Activated naive CD4-positive, alpha-beta T cell treated with anti-CD3 and anti-CD28 coated beads, Interleukin-2, amount 50 U/mL, for 72 hours (primary cell): ENCODE measurements at places on chromosomes 4 and X. TPM values are rescaled to one million over a fixed set of nuclear protein-coding genes. Genes with fewer than 3 reads are reported as not detected.
A peak's percentile ranks its signal among the peaks of the same experiment; 100 is the strongest.

GRCh38 chr4:174222266-174222872, 61.1 kb downstream of the FBXO8 start:
- no peak for DNase-seq

GRCh38 chrX:12824944-12825343, 33.7 kb downstream of the PRPS2 start:
- DNase-seq, result no peak

DNA sequence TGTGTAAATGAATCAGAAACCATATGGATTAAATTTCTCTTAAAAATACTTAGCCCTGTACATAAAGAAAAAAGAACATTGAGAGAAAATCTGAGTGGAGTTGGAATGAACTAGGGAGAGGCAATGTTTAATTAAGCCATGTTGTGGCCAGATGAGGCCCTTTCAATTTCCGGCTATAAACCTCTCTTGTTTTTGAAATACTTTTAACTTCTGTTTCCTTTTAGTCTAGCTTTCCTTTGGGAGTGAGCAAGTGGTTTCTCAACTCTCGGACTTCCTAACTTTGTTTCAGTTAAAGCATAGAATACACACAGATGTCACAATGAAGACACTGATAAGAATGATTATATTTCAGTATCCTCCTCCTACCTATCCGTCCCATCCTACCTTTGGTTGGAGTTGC, 197.2 kb downstream of the ARHGAP24 start:
- no peak for DNase-seq

DNA sequence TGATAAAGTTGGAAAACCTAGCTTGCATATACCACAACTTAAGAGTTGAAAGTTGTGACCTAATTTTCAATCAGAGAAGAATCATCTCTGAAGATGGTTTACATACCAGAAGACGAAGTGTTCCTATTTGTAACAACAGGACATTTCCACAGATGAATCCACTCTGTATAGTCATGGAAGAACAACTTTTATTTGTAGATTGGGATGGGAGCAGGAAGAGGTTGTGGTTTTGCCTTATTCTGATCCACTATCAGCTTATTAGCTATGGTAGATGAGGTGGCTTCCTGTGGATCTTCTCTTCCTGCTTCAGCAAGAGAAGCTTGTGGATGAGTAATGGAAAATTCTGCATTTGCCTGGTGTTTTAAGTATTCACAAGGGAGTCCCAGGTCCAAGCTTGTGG, 18.6 kb upstream of the SUPT20HL1 start:
- no peak for DNase-seq

- DNase-seq, result no peak
These were observed 67.6 kb upstream of the GUCY1A1 start for GRCh38 chr4:155599085-155599484.

- no peak for DNase-seq
These were observed 288.3 kb downstream of the CHIC1 start for GRCh38 chrX:73851014-73852009.

DNA sequence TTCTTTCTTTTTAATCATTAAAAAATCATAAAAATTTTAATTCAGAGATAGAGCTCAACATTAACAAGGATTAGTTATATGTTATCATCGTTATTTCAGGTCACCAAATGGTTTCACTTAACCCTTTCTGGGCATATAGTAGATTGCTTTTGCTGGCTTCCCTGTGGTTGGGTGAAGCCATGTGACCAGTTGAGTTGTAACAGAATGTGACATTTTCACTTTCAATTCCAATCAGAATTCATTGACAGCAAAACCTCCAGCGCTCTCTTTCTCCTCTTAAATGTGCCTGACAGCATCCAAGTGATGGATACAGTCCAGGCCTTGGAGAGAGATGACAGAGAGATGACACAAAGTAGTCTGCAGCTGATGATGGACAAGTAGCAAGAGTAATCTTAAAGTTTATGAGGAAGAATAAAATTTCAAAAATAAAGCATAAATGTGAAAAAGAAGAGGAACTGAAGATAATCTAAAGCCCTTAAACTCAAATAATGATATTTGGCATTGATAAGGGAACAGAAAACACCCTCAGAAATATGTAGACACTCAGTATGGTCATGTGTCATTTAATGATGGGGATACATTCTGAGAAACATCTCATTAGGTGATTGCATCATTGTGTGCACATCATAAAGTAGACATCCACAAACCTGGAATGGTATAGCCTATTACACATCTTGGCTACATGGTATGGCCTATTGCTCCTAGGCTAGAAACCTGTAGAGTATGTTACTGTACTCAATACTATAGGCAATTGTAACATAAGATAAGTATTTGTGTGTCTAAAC, 92.3 kb upstream of the QRFPR start:
- no peak for DNase-seq

- DNase-seq, result peak; percentile 57
These were observed 25.4 kb upstream of the AFAP1 start for GRCh38 chr4:7964890-7965662.

- no peak for DNase-seq
These were observed 217.5 kb downstream of the BANK1 start for GRCh38 chr4:102007959-102008425.

DNA sequence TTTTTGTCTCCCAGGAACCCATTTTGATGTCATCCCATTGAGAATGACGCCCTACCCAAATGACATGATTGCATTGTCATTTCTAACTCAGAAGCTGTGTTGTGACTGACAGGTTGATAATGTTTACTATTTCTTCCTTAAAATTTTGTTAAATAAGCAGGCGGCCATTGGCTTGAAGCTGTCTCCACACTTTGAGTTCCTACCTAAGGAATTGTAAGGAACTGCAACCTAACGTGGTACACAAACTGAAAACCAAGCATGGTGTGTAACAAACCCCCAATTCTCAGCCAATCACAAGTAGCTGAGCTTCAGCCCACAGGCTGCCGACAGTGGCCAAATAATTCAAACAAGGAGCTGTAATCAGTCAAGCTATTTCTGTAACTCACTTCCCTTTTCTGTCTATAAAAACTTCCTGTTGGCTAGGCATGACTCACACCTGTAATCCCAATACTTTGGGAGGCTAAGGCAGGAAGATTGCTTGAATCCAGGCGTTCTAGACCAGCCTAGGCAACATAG, 2.9 kb upstream of the MND1 start:
- no peak for DNase-seq

DNA sequence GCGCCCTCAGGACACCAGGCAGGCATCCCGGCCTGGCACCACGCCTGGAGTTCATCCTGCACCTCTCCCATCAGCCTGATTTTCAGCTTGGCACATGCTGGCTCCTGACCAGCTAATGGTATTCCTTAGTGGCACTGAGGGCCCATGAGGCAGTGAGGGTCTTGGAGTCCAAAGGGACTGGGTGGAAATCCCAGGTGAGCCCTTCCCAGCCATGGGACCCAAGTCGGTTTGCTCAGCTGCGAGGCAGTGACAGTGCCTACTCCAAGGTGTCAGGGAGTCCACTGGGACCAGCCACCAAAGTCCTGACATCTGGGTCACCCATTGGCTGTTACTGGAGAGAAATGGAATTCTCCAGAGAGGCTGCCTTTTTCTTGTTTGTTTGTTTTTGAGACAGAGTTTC, 4.9 kb downstream of the SSR4 start:
- DNase-seq, result no peak

DNA sequence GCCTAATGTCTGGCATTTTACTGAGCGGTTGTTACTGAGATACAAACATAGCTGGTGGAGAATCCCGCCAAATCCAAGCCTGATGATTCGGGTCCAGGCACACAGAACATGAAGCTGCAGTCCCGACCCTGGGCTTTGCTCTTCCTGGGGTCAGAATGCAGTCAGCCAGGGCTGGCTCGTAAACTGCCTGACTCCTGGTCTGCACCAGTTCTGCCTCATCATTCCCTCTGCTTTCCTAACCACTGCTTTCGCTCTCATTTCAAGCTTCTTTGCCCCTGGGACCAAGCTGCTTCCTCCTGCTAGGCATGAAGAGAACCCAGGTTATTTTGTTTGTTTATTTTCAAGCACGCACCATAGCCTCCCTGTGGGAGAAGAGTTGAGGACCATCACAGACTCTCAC, 39.3 kb downstream of the GATB start:
- no peak for DNase-seq

- no peak for DNase-seq
These were observed 493.8 kb upstream of the ZFP42 start for GRCh38 chr4:187501731-187502130.

DNA sequence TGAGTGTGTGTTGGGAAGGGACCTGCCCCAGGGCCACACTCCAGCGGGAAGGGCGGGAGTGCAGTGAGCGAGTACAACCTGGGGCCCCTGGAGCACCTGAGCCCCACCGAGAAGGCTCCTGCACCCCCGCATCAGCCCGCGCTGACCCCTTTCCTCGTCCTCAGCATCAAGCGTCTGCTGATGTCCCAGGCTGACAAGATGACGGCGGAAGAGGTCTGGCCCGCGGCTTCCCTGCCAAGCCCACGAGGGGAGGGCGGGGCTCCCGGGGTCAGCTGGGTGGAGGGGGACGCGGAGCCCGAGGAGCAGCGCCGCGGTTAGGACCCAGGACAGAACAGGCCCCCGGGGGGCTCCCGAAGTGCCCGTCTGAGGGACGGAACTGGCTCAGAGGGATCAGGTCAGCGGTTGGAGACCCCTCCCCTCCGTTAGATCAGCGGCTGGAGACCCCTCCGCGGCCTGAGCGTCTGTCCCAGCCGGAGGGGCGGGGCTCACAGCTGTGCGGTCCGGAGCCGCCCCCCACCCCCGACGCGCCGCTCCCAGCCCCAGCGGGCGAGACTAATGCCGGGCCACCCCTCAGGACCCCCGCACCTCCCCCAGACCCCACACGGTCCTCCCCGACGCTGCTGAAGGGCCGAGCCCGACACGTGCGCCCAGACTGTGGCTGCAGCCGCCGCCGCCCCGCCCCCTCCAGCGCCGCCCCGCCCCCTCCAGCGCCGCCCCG, 6.7 kb downstream of the MYL5 start:
- no peak for DNase-seq

DNA sequence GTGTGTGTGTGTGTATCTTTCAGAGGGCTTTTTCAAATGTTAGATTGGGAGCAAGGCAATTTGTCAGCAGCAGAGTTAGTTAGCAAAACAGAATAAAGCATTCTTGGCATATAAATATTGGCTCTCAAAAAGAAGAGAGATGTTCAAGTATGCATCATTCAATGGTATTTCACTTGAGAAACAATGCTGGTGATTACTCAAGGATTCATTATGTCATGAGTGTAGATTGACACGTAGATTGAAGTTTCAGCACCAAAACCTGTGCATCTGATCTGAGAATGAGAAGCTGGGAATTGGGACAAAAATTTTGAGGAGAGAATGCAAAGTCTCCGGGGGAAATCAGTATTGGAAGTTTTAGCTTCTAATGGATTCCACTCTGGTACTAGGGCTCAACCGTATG, 241.4 kb downstream of the FRMPD4 start:
- DNase-seq, result no peak

- DNase-seq, result no peak
These were observed 5.9 kb downstream of the SPARCL1 start for GRCh38 chr4:87523307-87523706.

- DNase-seq, result no peak
These were observed 21.2 kb upstream of the HGFAC start for GRCh38 chr4:3420606-3420955.

DNA sequence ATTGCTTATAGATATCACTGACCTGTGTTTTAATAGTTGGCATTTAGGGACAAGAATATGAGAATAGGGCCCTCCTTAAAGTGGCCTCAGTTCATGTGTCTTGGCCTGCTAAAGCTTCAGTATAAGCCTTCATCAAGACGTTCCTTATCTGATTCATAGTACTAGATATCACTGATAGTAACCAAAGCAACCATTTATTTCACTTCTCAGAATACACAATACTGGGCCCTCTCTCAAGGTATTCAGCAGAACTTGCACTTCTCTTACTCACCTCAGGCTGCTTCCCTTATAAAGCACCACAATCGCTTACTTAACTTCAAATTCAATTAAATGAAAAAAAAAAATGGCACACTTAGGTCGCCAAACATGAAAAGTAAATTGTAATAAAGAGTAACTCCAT, 259.4 kb upstream of the PCDH7 start:
- no peak for DNase-seq

DNA sequence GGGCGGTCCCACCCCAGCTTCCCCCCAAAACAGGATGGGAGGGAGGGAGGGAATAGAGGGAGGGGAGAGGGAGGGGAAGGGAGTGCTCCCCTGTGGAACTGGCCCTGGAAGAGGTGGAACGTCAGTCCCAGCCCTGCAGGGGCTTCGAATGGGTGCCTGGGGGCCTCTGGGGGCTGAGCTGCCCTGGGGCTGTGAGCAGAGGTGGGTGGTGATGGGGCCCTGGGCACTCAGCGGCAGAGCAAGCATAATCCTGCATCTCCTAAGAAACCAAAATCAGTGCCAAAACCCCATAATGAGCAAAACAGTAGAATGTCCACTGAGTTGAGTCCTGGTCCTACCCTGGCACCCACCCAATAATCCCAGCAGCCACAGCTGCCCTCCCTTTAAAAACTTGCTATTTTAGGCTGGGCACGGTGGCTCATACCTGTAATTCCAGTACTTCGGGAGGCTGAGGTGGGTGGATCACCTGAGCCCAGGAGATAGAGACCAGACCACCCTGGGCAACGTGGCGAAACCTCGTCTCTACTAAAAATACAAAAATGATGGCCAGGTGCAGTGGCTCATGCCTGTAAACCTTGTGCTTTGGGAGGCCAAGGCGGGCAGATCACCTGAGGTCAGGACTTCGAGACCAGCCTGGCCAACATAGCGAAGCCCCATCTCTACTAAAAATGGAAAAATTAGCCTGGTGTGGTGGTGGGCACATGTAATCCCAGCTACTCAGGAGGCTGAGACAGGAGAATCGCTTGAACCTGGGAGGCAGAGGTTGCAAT, 11.1 kb downstream of the DOK7 start:
- DNase-seq, result no peak

DNA sequence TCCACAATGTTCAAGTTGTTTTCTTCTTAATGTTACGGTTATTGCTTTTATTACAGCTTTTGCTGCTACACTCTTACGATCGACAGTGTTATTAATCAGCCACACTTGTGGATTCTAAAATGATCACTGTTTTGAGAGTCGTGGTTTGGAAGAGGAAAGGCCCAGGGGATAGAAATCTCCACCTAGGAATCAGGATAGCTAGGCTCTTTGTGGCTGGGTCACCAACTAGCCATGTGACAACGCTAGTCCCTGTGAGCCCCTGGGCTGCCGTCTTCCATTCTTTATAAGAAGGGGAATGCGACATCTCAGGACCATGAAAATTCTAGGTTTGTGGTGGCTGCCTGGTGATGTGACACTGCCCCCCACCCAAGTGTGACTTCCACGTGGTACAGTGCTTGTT, 380 bp downstream of the SLC34A2 start:
- DNase-seq, result no peak

DNA sequence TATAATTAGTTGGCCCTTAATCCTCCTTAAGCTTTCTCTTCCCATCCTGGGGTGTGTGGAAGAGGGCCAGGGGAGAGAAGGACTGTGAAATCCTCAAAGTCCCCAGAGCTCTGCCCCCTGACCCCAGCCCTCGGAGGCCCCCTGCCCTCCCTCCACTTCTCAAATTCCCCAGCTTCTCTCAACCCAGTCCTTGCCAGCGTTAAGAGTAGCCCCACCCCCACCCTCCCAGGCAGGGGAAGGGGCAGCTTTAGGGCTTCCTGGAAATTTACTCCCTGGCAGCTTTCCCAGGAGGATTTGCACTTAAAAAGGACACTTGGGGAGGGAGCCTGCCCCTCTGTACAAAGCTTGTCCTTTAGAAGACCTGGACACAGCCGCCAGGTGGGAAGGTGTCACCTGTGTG, 11.8 kb upstream of the CD40LG start:
- no peak for DNase-seq

- DNase-seq, result no peak
These were observed 496.0 kb upstream of the AGA start for GRCh38 chr4:177938226-177938625.

GRCh38 chr4:118865091-118865708, 23.5 kb upstream of the SYNPO2 start:
- DNase-seq, result no peak

The SATL1 gene
- not detected for total RNA-seq

The LONRF3 gene
- total RNA-seq, result 4.5 TPM

The GPC3 gene
- total RNA-seq, result 0.66 TPM
